ENCODE measurements at places on chromosomes 6 and 20.

- no peak for DNase-seq
Observed at GRCh38 chr6:87094576-87094975, 330 bp downstream of the CGA start.

DNA sequence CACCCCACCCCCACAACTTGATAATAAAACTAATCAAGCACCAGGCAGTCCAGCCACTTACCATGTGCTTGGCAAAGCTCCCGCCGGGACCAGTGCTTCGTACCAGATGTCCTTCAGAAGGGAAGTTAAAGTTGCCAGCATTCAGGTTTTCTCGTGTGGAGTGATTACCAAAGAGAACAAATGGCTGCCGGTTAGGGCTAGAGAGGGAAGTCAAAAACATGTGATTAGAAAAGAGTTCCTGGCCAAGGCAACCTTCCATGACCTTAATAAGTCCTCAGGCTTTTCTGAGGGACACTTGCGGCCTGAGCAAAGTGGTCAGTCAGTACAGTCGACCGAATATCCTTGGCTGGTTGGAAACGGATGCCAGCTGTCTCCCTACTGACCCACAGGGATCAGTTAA lies 67.0 kb downstream of the DNAAF9 start:
- peak; percentile 8 for DNase-seq

DNA sequence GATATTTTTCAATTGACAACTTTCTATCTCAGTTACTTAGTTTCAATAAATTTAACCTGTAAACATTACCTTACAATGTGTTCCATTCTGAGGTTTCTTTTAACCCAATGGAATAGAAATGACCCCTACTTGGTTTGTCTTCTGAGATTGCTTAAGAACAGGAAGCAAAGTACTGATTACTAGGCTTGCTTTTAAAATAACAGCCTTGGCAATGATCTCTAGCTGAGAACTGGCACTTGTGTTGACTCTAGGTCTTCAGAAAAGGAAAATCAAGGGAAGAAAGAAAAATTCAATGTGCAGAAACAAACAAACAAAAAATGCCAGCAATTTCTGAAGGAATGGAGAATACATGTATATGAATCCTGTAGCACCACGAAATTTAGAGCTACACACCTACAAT lies 66.1 kb downstream of the SYNE1 start:
- DNase-seq: no peak

DNA sequence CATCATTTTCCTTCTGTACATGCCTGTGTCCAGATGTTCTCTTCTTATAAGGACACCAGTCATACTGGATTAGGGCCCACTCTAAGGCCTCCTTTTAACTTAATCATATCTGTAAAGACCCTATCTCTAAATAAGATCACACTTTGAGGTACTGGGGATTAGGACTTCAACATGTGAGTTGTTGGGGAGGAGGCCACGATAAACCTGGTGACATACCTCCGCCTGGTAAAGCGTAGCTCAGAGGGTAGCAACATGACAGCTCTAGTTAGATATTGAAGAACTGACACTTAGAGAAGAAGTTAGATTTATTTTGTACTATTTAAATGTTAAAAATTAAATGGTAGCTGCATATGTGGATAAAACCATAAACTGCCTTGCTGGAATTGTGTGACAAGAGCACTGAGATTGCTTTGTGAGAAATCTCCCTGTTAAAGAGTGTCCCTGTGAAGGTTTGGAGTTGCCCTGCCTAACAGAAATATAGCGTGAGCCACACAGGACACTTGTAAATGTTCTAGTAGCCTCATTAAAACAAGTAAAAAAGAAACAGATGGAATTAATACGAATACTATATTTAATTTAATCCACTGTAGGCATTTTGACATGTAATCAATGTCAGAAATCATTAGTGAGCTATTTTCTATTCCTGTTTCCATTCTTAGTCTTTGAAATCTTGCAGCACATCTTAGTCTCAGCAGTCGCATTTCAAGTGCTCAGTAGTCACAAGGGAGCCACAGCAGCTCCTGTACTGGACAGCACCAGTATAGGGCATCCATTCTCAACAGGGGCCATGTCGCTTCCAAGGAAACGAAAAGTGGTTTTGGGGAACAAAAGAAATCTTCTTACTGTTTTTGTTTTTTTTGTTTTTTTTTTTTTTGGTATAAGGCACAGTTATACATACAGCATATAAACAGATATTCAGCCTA lies 13.4 kb downstream of the PLCB1 start:
- no peak for DNase-seq

DNA sequence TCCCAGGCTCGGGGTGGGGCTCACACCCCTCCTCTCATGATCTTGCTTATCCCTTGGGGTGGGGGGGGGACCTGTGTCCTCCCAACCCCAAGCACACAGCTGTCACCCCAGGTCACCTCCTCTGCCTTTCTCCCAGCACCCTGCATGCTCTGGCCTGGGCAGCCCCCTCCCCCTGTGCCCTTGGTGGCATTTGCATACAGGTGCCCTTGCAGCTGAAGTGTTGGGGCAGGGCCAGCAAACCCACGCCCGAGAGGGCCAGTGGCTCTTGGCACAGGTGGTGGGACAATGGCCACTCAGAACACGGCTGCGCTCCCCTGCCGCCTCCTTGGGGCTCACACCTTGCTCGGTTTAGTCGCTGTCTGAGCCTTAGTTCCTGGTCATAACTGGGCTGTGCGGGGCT lies 11.3 kb upstream of the MYT1 start:
- no peak for DNase-seq

DNA sequence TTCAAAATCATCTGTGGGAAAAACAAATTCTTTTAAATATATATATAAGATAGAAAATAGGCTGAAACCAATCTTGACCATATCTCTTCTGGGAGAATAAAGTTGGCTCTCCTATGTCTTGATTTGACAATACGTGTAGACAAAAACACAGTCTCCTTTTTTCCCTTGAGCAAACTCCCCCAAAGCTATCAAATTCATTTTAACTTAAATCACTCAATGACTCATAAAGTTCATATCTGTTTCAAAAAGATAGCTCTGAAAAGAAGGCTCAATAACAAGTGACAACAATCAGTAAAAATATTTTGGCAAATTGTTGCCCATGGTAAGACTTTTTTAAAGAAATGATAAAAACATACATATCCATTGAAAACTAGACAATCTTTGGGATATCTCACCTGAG lies 236.0 kb upstream of the TENT5A start:
- no peak for DNase-seq

DNA sequence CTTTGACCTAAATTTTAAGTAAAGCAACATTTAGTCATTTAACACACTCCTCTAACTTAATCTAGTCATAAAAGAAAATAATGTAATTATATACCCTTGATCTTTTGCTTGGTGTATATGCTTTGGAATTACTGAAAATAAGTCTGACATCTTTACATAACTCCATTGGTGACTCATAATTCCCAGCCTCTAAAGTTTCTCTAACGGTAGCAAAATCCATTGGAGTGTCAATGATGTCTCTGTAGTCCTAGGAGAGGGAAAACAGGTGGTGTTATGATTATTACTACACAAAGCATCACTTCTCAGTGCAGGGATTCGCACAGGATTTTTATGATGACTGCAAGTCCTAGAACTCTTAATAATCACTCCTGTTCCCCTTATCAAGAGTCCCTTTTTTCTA lies 80.2 kb downstream of the IRAK1BP1 start:
- no peak for DNase-seq

DNA sequence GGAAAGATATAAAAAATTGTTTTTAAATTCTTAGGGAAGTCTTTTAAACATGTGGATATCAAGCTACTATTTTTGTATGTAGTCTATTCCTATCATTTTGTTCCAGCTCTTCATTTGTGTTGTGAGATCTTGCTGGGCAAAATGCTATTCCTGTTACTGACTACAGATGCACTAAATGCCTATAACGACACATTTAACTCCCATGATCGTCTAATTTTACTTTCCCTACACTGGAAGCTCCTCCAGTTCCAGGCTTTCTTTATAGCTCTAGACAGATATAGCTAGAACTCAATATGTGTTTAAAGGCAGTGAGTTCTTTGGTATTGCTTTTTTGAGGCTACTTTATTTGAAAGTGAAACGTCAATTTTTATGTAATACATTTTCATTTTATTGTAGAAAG lies 971.5 kb upstream of the CITED2 start:
- no peak for DNase-seq

DNA sequence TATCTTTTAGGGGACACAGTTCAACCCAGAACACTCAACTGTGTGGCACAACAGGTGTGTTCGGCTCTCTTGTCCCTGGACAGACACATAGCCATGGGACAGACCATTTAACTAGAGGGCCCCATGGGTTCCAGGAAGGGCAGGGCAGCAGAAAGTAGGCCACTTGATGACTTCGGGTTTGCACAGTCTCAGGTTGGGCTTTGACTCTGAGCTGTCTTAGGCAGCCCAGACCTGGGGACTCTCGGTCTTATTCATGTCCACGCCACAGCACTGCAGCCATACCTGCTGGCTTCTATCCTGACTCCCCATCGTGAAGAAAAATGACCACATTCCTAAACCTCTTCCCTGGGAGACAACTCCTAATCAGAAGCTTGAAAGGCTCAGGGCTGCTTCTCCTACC lies 146.1 kb upstream of the AKAP12 start:
- DNase-seq: no peak

DNA sequence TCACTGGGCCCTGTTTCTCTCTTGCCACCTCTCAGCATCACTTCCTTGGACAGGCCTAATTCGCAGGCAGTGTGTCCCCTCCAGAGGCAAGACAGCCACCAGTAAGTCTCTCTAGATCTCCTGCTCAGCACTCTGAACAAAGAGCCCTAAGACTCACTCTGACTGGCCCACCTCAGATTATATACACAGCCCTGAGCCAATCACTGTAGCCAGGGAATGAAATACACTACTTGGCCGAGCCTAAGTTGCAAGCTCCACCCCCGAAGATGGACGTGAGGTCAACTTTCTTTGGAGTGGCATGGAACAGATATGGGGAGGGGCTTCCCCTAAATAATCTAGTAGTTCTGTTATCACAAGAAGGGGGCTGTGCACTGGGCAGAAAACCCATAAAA lies 4.1 kb downstream of the BPI start:
- DNase-seq: no peak

GRCh38 chr6:118917546-118918328 lies 17.2 kb downstream of the MCM9 start:
- no peak for DNase-seq

DNA sequence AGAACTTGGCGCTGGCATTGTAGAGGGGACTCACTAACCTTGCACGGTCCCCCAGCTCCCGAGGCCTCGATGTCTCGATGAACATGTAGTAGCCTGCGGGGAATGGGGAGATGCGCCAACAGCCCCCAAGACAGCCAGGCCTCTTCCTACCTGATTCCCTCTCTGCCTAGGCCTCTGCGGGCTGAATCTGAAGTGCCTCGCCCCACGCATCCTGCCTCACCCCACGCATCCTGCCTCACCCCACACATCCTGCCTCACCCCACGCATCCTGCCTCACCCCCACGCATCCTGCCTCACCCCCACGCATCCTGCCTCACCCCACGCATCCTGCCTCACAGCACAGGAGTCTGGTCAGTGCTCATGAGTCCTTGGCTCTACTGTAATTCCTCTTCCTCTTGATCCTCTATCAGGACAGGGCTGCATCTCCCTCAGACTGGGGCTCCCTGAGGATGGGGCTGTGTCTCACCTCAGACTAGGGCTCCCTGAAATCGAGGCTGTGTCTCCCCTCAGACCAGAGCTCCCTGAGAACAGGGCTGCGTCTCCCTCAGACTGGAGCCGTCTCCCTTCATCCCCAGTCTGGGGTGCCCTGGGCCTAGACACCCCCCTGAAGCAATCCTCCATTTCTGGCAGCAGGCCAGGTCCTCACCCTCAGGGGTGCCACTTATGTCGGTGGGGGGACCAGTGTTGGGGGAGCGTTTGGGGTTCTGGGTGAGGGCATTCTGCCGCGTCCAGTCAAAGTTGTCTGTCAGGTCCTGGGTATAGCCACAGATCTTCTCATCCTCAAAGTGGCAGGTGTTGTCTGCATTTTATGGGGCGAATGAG lies 53.6 kb downstream of the MDGA1 start:
- no peak for DNase-seq

DNA sequence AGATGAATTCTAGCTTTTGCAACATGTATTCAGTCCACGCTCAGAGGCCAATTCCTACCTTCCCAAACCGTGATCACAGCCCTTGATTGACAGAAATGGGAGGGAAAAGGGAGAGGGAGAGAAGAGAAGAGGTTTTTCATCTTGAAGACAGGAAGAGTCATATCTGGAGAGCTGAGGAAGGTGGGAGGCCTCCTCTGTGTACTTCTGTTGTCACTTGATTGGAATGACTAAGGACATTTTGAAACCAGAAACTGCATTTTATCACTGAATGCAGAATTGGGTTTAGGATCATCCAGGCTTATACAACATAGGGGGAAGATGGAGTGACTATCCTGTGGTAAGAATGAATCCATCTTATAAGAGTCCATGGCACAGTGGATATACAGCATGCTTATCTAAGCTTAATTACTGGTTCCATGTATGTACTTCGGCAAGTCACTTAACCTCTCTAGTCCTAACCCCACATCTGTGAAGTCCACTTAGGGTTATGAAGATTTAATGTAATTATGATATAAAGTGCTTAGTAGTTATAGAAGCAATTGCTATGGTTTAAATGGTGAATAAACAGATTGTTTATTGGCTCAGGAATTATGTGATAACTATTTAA lies 144.0 kb downstream of the BCKDHB start:
- no peak for DNase-seq

DNA sequence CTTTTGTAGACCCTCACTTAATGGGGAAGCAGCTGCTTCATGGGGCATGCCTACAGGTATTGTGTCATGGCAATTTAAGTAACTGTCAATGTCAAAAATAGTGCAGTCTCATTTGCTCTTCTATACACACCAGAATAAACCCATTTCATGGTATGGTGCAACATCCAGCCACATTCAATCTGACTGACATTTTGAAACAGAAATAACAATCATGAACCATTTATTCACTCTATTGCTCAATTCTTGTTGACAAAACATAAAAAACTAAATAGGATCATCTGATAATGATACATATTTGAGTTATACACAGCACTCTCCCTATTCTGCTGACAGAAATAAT lies 122.9 kb downstream of the MAP7 start:
- no peak for DNase-seq

DNA sequence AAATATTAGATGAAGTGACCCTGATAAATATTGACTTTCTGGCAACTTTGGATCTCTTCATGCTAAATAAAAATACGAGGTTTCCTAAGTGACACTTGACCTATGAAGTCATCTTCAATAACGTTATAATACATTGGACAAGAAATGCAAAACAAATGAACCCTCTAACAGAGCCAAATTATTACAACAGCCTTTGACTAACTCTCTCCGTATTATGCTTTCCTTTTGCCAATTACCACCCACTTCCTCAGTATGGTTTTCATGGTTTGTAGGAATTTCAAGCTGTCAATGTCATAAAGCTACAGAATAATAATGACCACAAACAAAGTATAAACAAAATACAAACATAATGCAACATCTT lies 210.5 kb downstream of the MOXD1 start:
- no peak for DNase-seq

DNA sequence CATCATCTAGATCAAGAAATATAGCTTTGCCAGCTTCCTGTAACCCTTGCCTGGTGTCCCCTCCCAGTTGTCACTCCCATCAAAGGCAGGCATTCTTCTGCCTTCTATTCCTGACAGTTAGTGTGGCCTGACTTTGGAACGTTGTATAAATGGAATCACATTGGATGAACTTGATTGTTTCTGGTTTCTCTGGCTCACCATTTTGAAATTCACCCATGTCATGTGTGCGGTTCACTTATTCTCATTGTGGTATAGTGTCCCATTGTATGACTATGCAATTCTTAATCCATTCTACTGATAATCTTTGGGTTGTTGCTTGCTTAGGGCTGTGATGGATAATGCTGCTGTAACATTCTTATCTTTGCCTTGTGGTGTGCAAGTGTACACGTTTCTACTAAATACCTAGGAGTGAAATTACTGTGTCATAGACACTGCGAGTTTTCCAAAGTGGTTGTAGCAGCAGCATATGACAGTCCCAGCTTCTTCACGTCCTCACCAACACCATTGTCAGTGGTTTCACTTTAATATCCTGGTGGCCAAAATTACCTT lies 73.2 kb downstream of the VEGFA start:
- no peak for DNase-seq
